ENCODE measurements at places on chromosomes 11 and 22. TPM values are rescaled to one million over a fixed set of nuclear protein-coding genes. Genes with fewer than 3 reads are reported as not detected.

Gene WNT7B
- total RNA-seq: not detected

Gene FGF3
- not detected for total RNA-seq

Gene TIGD3
- total RNA-seq: 0.14 TPM

Gene LMO1
- total RNA-seq: not detected

Gene C1QTNF5
- 17.5 TPM for total RNA-seq

Gene SCGB1D2
- not detected for total RNA-seq

Gene TRIM51
- not detected for total RNA-seq

Gene UBQLNL
- total RNA-seq: 0.14 TPM

Gene ARAP1
- total RNA-seq: 104 TPM

Gene DEPDC7
- total RNA-seq: 7.4 TPM

Gene ST13
- 309 TPM for total RNA-seq

Gene MS4A15
- total RNA-seq: not detected

Gene MYO7A
- total RNA-seq: 0.09 TPM

Gene KCNJ1
- not detected for total RNA-seq

Gene PNPLA3
- 4.5 TPM for total RNA-seq

Gene ANO1
- total RNA-seq: 0.14 TPM

Gene TMEM80
- 11.9 TPM for total RNA-seq

Gene FJX1
- 10.4 TPM for total RNA-seq

Gene MS4A6E
- total RNA-seq: not detected

Gene PSMC3
- 186 TPM for total RNA-seq

Gene OTOG
- total RNA-seq: not detected

Gene C11orf52
- not detected for total RNA-seq

Gene ACO2
- total RNA-seq: 64.0 TPM

Gene OR5P2
- total RNA-seq: not detected

Gene MISFA
- total RNA-seq: 0.71 TPM

Gene TENM4
- 16.4 TPM for total RNA-seq

Gene INPP5J
- 0.09 TPM for total RNA-seq

Gene LRRC55
- total RNA-seq: not detected

Gene FBLN1
- 118 TPM for total RNA-seq

Gene TXN2
- 21.8 TPM for total RNA-seq

Gene SCUBE2
- total RNA-seq: 4.4 TPM

Gene BTG4
- not detected for total RNA-seq

Gene DBX1
- total RNA-seq: not detected

Gene P2RY2
- total RNA-seq: not detected

Gene SPDYC
- total RNA-seq: not detected

Gene TKFC
- total RNA-seq: 20.1 TPM

Gene TTC28
- 24.0 TPM for total RNA-seq

Gene MMP7
- not detected for total RNA-seq

Gene OR10A2
- total RNA-seq: not detected

Gene GGTLC3
- total RNA-seq: not detected

Gene OR4A16
- total RNA-seq: not detected

Gene SLC22A9
- total RNA-seq: not detected

All from smooth muscle cell of bladder (primary cell).